Ammon's horn (tissue), 1 donor: ENCODE measurements at places on chromosomes 16 and 17.

DNA sequence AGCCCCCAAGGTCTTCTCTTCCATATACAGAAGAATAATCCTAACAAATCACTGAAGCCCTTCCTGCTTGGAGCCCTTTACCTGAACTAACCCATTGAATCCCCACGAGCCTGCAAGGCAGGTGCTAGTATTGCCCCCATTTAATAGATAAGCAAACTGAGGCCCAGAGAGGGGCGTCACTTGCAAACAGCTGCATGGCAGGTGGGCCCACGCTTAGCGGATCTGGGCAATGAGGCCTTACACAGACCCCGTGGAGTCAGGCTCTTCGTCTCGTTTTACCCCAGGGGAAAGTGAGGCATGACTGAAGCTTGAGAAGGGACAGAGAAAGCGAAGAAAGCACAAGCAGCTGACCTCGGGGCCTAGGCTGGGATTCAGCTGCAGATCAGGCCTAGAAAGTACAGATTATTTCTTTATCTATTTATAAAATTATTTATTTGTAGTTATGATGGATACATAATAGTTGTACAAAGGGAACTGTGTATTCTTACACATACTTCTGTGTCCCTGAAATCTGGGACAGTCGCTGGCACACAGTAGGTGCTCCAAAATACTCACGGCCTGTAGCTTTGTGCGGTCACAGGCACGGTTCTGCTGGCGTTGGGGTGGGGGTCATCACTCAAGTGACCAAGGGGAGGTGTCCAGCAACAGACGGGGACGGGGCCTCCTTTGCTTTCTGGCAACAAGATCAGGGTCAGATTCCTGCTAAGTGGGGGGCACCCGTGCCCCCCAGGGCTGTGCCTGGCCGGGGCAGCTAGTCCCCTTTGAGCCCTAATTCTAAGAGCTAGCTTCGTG is 223.2 kb upstream of the GSE1 start:
- no peak for DNase-seq

GRCh38 chr17:59332749-59333377 is 1.4 kb downstream of the YPEL2 start:
- peak; percentile 58 for DNase-seq

GRCh38 chr17:9363440-9364350 is 211.9 kb downstream of the STX8 start:
- no peak for DNase-seq

GRCh38 chr16:71626858-71627213 is 852 bp downstream of the MARVELD3 start:
- DNase-seq, result no peak

DNA sequence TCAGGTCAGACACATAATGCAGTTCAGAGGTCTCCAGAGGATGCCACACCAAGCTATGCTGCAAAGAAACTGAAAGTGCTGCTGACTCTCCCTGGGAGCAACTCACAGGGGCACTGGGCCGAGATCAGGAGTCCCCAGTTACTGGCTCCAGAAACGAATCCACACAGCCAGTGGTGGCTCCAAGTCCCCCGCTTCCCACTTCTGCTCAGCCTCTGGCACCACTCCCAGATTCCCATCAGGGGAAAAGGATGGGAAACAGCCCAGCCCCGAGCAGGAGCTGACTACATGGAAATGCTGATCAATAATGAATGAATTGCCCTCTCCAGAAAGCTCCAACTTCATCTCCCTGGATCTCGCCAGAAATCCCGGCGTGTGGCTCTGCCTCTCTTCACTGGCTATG is 62.3 kb upstream of the CDH5 start:
- DNase-seq, result no peak

DNA sequence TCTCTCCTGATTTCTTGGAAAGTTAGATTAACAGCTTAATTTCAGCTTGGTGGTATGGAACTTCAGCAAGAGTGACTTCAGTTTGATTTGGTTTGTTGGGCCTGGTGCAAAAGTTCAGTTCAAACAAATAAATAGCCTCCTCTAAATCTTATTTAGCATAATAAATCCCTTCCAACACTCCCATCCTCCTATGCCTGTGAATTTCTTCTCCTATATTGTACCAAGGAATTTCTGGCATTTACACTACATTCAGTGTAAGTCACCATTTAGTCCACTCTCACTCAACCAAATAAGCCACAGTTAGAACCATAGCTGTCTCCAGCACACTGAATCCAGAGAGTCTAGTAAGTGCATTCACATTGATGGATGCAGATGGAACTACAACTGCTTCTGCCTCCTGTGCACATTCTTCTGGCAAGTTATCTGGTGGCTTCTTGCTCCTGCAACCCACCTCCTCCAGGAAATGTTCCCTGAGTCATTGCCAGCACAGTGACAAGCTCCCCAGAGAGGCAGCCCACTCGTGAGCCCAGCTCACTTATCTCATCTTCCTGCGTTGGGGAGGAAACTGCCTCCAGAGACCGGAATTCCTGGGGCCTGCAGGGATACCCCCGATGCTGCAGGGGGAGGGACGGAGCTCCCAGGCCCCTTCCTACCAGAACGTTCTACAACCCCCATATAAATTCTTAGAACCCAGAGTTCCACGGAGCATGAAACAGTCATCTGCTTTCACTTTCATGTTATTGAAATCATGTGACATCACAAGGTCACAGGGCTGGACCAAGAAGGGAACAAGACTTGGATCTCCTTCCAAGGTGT is 318.3 kb downstream of the PHKB start:
- DNase-seq, result peak; percentile 47

DNA sequence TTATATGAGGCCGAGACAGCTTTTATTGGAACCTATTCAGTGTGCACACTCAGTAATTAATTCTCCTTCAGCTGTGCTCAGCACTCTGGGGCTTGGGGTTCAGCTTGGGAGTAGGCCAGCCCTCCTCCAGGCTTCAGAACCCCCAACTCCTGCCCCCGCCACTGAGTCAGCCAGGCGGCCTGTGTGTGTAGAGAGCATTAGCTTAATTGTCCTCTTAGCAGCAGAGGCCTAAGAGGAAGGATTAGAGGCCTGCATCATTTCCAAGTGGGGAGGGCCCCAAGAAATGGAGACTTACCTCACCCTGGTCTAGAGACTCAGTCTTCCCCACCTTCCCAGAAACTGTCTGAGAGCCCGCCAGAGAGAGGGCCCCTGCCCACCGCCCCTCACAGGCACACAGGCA is 772 bp downstream of the PRSS53 start:
- no peak for DNase-seq

GRCh38 chr16:62035115-62036092 is 834 bp downstream of the CDH8 start:
- DNase-seq, result peak; percentile 22

GRCh38 chr17:80109713-80110446 is 8.5 kb downstream of the GAA start:
- no peak for DNase-seq
